ENCODE measurements at places on chromosomes 7 and 10.

GRCh38 chr7:85950871-85951270, 692.8 kb upstream of the GRM3 start:
- DNase-seq = no peak
- H3K36me3 ChIP-seq = no peaks in the 10 kb centered on the region
- H3K4me1 ChIP-seq = no peaks in the 10 kb centered on the region
- no peak overlapping the region for H3K4me3 ChIP-seq
- no peak overlapping the region for H3K27ac ChIP-seq

DNA sequence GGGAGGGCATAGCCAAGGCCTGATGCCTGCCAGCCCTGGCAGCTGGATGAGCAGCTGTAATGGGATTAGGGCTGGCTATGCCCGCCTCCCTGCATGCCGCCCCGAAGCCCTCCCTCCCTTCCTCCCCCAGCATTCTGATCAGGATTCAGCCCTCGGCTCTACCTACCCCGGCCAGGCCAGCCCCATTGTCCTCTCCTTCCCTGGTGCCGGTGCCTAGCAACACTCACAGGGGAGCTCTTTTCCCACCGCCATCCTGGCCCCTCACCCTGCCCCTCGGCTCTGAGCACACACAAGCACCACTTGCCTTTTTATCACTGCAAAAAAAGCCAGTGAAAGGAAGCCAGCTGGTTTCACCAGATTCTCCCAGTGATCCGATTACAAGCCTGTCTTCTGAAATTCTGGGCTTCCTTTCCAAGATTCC, 9.0 kb upstream of the ADCYAP1R1 start:
- no peak overlapping the region for H3K27ac ChIP-seq
- peaks cover 52% of the 10 kb centered on the region for H3K27me3 ChIP-seq
- no peak for DNase-seq
- no peaks in the 10 kb centered on the region for H3K36me3 ChIP-seq
- no peak overlapping the region for H3K4me3 ChIP-seq
- H3K4me1 ChIP-seq = no peaks in the 10 kb centered on the region

DNA sequence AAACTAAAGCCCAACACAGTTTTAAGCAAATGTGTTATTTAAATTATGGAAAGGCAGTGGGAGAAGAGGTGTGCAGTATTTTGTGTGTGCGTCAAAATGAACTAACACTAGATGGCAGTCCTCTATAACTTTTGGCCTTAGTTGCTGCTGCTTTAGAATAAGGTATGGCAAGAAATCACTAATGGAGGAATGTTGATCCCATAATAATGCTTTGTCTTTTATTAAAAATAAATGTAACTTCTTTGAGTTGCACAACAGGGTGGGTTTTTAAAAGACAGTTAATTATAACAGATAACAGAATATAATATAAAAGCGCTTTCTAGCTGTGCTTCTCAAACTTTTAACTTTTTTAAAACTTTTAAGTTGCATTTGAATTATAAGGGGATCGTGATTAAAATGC, 56.4 kb downstream of the BBS9 start:
- H3K27ac ChIP-seq = no peak overlapping the region
- DNase-seq = no peak
- H3K27me3 ChIP-seq = no peaks in the 10 kb centered on the region
- H3K4me1 ChIP-seq = peaks cover 6% of the 10 kb centered on the region
- H3K4me3 ChIP-seq = no peak overlapping the region

- no peak overlapping the region for H3K27ac ChIP-seq
- H3K4me3 ChIP-seq = no peak overlapping the region
- no peaks in the 10 kb centered on the region for H3K27me3 ChIP-seq
- H3K4me1 ChIP-seq = peaks cover 11% of the 10 kb centered on the region
- no peak for DNase-seq
These were observed 46.3 kb downstream of the SYPL1 start for GRCh38 chr7:106065575-106066500.

DNA sequence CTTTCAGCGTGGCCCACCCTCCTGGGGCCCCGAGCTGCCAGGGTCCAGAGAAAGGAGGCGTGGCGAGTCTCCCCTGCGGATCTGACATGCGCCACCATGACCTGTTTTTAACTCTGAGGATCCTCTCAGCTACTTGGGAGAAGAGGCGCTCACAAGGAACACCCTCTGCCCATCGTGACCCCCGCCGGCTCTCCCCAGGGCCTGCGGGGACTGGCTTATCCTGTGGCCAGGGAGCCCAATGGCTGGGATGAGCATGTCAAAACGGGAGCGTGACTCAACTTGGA, 93.7 kb downstream of the EBF3 start:
- H3K36me3 ChIP-seq = no peaks in the 10 kb centered on the region
- DNase-seq = no peak
- no peaks in the 10 kb centered on the region for H3K27me3 ChIP-seq
- no peak overlapping the region for H3K4me3 ChIP-seq
- H3K27ac ChIP-seq = no peak overlapping the region

GRCh38 chr7:17556247-17556956, 257.9 kb downstream of the AHR start:
- peaks cover 6% of the 10 kb centered on the region for H3K27me3 ChIP-seq
- H3K4me1 ChIP-seq = no peaks in the 10 kb centered on the region
- H3K36me3 ChIP-seq = no peaks in the 10 kb centered on the region
- H3K4me3 ChIP-seq = no peak overlapping the region

GRCh38 chr7:767941-768731, 41.1 kb upstream of the PRKAR1B start:
- no peak overlapping the region for H3K27ac ChIP-seq
- H3K27me3 ChIP-seq = no peaks in the 10 kb centered on the region
- H3K36me3 ChIP-seq = peaks cover 9% of the 10 kb centered on the region
- DNase-seq = no peak
- H3K4me1 ChIP-seq = no peaks in the 10 kb centered on the region

- no peak overlapping the region for H3K4me3 ChIP-seq
- no peaks in the 10 kb centered on the region for H3K4me1 ChIP-seq
- H3K27ac ChIP-seq = no peak overlapping the region
- DNase-seq = no peak
These were observed 85.1 kb upstream of the RELN start for GRCh38 chr7:104074529-104074928.

- H3K4me3 ChIP-seq = no peak overlapping the region
- no peak overlapping the region for H3K27ac ChIP-seq
- H3K4me1 ChIP-seq = no peaks in the 10 kb centered on the region
- H3K27me3 ChIP-seq = no peaks in the 10 kb centered on the region
These were observed 9.3 kb downstream of the PALD1 start for GRCh38 chr10:70487824-70488223.
